Activated CD4-positive, alpha-beta T cell treated with anti-CD3 and anti-CD28 coated beads, Interleukin-2, amount 50 U/mL, for 48 hours (primary cell): ENCODE measurements at places on chromosomes 2 and 18.

- no peak for DNase-seq
These were observed 11.8 kb downstream of the G6PC2 start for GRCh38 chr2:168912901-168913369.

GRCh38 chr2:30234180-30234971 lies 3.0 kb downstream of the LBH start:
- peak; percentile 75 for DNase-seq

GRCh38 chr2:148926981-148927401 lies 52.0 kb downstream of the KIF5C start:
- DNase-seq, result peak; percentile 53

- no peak for DNase-seq
These were observed 219.5 kb downstream of the SOX11 start for GRCh38 chr2:5911718-5912117.

DNA sequence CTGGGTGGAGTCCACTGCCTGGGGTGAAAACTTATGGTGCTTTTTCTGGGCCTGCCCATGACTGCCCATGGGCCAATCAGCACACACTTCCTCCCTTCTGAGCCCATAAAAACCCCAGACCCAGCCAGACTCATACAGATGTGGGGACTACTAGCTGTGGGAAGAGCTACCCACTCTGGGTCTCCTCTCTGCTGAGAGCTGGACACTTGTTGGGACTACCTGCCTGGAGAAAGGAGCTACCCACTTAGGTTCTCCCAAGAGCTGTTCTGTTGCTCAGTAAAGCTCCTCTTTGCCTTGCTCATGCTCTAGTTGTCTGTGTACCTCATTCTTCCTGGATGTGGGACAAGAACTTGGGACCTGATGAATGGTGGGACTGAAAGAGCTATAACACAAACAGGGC lies 119.6 kb upstream of the SLC38A11 start:
- DNase-seq, result no peak

GRCh38 chr2:14220101-14220500 lies 412.4 kb upstream of the LRATD1 start:
- no peak for DNase-seq

DNA sequence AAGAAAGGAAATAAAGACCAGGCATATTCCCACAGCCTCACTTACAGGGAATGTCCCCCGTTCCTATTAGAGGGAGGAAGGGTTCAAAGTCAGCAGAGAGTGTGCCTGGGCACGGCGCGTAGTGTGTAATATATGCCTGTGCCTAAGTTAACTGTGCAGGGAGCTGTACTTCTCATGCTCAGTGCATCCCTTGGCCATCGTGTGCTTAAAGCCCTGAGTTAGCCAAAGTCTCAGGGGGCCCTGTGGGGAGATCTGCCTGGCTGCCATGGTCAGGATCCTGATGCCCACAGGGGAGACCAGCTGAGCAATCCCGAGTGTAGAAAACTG lies 48.4 kb downstream of the TEX51 start:
- DNase-seq, result no peak

DNA sequence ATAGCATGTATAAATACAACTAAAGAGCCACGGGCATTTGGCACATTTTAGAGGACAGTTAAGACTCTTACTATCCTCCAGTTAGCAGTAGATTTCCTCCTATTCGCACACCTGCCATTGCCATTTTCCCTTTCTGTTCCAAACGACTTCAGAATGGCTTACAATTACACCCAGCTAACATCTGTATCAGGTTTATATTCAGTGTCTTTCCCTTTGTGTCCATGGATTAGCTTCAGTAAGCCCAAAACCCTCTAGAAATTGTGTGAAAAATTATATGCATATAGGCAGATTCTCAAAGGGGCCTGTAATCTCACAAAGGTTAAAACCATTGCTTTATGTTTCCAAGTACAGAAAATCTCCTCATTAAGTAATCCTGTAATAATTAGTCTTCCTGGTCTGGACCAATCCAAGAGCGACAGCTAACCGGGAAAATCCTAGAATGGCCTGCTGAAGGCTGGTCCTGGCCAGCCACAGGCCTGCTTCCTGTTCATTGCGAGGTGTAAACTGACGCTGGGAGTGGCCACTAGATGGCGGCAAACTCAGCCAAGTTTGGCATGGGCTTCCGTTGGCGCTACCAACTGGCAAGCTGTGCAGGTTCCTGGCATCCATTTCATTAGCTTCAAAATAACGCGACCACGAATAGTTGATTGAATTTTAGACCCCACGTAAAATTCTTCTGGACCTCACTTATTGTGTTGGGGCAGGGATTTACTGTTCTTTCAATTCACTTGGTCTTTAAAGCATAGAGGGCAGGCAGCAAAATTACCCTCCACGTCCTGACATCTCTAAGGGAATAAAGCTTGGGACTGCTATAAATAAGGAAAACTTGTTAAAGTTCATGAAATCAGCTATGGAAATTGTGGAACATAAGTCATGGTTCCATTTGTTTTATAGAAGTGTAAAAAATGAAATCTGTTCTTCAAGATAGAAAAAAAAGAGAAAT lies 17.1 kb downstream of the ARHGAP25 start:
- peak; percentile 97 for DNase-seq

DNA sequence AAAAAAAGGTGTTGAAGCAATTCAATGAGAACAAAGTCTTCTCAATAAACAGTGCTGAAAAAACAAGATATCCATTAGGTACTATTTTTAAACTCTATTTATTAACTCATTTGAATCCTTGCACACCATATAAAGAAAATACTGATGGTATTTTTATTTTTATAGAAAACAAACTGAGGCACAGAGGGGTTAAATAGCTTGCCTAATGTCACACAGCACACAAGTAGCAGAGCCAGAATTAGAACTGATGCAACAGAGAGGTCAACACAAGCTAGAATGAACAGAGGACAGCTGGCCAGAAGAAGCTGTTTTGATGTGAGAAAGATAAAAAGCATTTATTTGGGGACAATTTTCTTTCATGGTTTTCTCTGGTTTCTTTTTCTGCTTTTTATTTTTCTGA lies 99.4 kb upstream of the RGPD4 start:
- no peak for DNase-seq

DNA sequence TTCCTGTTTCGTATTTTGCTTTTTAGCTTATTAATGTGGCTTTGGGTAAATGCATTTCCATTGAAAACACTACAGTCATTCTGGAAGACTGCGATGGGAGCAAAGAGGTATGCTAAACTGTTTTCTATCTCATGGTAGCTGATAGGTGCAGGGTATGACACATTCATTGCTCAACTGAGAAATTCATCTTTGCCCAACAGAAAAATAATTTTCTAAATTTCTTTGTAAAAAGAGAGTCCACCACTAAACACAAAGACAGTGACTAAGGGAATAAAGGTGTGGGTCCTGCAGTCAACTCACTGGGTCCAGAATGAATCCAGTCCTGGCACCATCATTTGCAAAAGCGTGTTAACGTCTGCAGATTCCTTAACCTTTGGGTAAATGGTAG lies 19.9 kb downstream of the ERMN start:
- no peak for DNase-seq

GRCh38 chr2:161650116-161651015 lies 26.1 kb downstream of the SLC4A10 start:
- no peak for DNase-seq

GRCh38 chr2:6443061-6443823 lies 422.5 kb downstream of the CMPK2 start:
- no peak for DNase-seq

DNA sequence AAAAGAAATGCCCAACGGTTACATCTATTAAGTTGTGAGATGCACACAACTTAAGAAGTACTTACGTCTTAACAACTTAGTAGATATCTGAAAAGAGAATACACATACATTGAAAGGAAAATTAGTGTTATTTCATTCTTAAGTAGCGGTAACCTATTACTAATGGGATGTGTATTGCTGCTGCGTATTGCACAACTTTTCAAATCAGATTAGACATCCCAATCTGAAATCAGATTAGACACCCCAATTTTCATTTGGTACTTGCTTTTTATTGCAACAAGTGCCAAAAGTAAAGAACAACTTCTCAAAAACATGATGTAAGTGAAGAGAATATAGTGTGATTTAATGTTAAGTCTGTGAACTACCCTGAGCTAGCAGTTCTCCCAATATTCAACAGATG lies 155.5 kb downstream of the DSC3 start:
- no peak for DNase-seq

DNA sequence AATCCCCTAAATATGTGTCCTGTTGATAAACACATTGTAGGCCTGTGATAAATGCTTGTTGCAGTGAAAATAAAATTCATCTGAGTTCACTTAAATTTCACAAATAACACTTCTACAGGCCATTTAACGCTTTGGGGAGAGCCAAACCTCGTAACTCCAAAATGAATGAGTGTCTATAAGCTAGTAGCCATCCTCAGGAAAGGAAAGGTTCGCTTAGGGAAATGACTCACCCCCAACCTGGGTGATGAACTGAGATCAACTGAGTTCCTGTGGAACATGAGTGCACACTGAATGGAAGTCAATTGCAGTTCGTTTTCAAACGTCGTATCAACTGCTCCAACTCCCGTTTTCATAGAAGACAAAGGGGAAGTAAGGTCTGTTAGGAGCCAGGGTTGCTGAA lies 527.6 kb upstream of the ID2 start:
- DNase-seq, result no peak

- no peak for DNase-seq
These were observed 328.1 kb downstream of the NR4A2 start for GRCh38 chr2:156004459-156004858.

DNA sequence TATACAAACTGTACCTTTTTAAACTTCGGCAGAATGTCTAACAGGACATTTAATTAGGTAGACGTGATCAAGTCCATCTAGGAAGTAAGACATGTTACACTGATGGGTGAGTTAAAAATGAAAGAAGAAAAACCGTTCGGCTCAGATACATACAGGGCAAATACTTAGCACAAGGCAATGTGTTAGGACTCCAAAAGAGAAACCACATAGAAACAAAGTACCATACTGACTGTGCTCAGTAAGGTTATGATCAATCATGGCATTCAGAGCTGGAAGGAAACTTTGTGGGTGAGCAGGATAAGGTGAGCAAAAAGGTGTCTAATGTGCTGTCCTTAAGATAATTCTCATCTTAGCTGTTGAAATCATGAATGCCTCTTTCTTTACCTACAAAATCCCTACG lies 211.9 kb downstream of the STK39 start:
- DNase-seq, result no peak

GRCh38 chr2:220981926-220982325 lies 590.2 kb downstream of the EPHA4 start:
- no peak for DNase-seq

GRCh38 chr2:232361646-232362045 lies 16.9 kb upstream of the ALPP start:
- DNase-seq, result no peak

DNA sequence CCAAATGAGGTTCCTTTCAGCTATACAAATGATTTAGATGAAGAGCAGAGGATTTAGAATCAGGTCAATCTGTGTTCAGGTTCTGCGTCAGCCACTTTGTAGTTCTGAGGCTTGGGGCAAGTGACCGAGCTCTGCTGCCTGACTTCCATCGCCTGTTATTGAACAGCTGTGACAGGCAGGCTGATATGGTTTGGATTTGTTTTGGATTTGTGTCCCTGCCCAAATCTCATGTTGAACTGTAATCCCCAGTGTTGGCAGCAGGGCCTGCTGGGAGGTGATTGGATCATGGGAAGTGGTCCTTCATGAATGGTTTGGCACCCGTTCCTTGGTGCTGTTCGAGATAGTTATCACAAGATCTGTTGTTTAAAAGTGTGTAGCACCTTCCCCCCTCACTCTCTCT lies 18.6 kb downstream of the TYMS start:
- DNase-seq, result no peak

GRCh38 chr2:54941248-54941984 lies 108.8 kb downstream of the RTN4 start:
- no peak for DNase-seq
